ENCODE measurements at places on chromosomes 3 and 15.

DNA sequence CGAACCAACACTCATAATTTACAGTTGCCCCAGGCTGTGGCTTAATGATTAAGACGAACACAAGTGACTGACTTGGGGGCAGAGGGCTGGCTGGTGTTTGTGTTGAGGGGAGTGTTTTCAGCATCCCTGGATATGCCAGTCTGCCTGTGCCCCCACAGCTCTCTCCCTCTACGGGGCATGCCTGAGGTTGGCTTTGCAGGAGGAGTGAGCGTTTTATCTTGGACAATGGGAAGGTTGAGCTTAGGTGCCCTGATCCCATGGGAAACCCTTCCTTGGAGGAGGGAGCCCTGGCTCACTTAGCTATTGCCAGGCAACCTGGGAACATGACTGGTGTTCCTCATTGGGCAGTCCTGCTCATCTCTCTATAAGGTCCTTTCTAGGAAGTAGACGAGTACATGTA is 17.6 kb downstream of the FAM107A start:
- no peak for DNase-seq

DNA sequence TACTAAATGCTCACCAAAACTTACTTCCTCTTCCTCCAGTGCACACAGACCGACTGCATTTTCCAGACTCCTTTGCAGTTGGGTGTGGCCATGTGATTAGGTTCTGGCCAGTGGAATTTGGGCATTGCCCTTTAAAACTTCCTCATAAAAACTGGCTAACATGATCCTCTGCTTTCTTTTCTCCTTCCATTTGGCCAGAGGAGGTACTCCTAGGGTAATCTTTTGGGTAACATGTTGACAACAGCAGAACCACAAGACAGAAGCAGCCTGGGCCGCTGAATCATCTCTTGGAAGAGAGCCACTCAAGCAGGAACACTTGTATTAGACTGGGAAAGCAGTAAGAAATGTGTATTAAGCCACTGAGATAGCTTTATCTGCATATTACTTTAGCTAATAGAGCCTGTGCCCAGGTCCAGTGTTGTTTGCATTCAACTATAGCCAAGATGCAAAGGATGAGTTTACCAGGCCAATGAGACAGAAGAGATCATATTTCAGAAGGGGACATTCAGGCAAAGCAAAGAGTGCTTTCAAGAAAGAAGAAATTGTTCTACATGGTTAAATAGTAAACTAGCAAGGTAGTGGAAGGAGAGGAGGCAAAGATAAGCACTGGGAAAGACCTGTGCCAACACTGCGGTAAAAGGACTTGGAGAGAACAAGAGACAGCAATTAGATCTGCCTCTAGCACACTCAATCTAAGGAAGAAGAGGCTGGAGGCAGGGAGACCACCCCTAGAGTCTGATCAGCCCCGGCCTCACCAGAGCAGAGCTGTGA is 79.8 kb downstream of the PLCH1 start:
- peak; percentile 80 for DNase-seq

- DNase-seq, result peak; percentile 87
These were observed 21.0 kb downstream of the PDZRN3 start for GRCh38 chr3:73603762-73604171.

GRCh38 chr3:42853739-42854302 is 21.9 kb downstream of the CYP8B1 start:
- DNase-seq, result no peak

DNA sequence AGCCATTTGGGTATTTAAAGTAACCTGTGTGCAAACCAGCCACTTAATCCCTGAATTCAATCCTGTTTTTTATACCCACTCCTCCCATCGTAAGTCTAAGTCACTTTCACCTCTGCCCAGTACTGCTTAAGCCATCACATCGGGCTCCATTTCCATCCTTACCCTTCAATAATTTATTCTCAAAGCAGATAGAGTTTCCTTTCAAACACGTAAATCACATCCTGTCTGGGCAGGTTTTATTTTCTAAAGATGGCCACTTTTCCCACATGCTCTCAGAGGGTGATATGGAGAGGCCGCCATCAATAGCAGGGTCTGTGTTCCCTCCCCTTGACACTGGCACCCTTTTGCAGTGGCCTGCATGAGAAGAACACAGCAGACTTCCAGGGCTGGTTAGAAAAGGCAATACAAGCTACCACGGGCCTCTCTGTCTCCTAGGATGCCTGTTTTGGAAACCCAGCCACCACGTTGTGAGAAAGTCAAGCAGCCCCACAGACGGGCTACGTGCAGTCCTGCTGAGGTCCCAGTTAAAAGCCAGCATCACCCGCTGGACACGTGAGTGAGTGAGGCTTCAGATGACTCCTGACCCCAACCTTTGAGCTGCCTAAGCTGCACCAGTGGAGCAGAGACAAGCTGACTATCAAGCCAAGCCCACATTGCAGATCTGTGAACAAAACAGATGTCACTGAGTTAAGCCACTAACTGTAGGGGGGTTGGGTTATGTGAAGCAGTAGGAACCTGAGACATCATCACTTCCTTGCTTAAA is 241.8 kb upstream of the SLCO3A1 start:
- no peak for DNase-seq

DNA sequence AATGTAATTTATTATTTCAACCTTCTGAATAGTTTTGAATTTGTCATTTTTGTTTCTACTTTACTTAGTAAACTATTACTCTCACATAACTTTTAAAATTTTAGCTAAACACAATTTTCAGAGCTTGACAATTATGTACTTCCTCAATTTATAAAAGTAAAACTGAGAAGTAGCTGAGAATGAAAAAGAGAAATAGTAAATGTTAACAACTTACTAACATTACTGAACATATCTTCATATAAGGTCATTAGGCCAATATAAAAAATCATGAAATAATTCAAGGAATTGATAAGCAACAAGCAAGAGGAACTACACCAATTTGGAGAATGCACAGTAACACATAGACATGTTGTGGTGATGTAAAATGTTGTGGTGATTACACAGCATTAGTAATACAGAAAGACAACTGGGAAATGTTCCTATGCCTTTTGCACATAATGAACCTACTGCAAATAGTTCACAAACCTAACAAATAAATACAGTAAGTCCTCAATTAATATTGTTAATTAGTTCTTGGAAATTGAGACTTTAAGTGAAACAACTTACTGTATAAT is 137.9 kb downstream of the CBLB start:
- no peak for DNase-seq

DNA sequence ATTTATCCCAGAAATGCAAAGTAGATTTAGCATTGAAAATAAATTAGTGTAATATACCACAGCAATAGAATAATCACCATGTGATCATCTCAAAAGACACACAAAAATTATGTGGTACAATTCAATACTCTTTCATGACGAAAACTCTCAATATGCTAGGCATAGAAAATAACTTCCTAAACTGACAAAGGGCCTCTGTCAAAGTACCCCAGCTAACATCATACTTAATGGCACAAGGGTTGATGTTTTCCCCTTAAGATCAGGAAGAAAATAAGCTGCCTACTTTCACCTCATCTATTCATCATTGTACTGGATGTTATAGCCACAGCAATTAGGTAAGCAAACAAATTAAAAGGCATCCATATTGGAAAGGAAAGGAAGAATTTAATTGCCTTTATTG is 22.7 kb upstream of the NIPA2 start:
- no peak for DNase-seq

DNA sequence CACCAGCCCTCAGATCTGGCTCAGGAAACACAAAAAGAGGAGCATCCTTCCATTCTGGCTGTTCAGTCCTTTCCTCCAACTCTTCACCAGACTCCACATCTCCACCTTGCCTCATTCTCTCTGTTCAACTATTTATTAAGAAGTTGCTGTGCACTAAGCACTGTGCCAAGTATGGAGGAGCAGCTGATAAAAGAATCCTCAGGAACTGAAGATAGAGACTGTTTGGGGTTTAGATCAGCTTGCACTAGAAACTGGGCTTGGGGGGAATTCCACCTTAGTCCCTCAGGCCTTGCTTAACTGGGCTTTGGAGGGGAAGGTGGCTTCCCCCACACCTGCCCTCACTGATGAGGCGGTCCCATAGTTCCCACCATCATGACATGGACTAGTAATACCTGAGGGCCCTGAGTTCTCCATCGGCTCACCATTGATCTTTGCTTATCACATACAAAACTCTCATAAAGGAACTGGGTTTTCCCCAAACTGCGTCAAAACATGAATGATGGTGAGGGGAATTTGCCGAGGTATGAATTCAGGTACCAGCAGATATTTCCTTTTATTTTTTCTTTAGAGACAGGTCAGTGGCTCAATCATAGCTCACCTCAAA is 1.7 kb upstream of the CCR8 start:
- DNase-seq, result no peak

- DNase-seq, result no peak
These were observed 143.0 kb downstream of the SQOR start for GRCh38 chr15:45777781-45778180.
